ENCODE measurements at places on chromosomes 16 and 17.

DNA sequence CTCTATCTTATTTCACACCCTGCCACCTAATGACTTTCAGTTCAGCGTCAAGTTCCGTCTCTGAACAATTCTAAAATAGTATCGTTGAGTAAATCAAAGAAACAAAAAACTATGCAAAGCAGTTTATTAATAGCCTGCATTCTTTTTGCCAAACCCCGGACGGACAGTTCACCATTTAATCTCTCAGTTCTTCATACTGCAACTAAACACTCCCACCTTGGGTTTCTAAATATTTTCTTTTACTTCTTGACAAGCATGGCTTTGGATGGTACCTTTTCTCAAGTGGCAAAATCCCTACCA lies 1.2 kb downstream of the MYH11 start:
- no peak for DNase-seq

GRCh38 chr17:74132354-74132753 lies 71.1 kb upstream of the RPL38 start:
- no peak for DNase-seq

- DNase-seq, result no peak
Observed at GRCh38 chr16:78127130-78127529, 27.7 kb downstream of the WWOX start.

- no peak for DNase-seq
Observed at GRCh38 chr17:70049801-70050591, 25.0 kb upstream of the KCNJ16 start.

DNA sequence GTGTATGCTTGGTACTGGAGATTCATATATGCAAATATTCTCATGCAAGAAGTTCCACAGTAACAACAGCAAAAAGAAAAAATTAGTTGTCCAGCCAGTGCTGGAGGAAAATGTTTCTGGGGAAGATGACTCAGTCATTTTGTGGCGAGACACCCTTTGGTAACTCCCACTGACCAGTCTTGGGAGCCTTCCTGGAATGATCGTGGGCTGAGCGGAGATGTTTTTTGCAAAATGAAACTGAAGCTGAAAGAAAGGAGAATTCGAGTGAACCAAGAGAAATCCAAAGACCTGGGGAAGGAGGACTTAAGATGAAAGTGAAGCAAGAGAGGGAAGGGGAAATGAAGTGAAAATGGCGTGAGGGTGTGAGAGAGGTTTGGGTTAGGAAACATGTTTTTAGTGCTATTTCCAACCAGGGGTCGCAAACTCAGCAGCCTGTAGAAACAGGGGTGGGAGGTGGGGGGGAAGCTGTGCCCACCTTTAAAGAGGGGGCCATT lies 5.2 kb downstream of the ITPRIPL2 start:
- no peak for DNase-seq

DNA sequence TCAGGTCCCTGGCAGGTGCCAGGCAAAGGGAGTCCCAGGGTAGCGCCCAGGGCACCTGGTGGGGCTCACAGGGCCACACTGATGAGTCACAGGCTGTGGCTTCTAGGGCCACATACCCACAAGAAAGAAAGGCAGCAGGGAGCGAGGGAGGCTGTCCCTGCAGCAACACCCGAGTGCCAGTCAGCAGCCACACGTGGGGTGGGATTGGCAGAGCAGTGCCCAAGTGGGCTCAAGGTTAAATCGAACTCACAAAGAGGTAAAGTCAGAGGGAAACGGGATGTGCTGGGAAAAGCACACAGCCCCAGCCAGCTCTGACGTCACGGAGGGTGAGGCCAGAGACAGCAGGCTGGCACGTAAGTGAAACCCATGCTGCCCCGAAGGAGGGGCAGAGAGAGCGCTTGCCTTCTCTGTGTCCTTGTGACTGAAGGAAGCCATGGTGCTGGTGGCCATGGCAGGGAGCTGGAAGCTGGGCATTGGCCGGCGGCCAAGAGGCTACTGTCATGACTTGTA lies 33.8 kb downstream of the FA2H start:
- DNase-seq, result no peak

All from stimulated activated CD4-positive, alpha-beta T cell treated with anti-CD3 and anti-CD28 coated beads, TNF-alpha, amount 100 ng/mL, for 1 hour (primary cell).